Calu3 (cell line): ENCODE measurements at places on chromosomes 7 and 10. TPM values are rescaled to one million over a fixed set of nuclear protein-coding genes. Genes with fewer than 3 reads are reported as not detected.

HYAL4 gene
- not detected in 2 replicates for total RNA-seq

GRCh38 chr10:30121401-30121800, 62.0 kb upstream of the JCAD start:
- no peak for DNase-seq

GRCh38 chr7:84248843-84249242, 54.3 kb upstream of the SEMA3A start:
- DNase-seq: no peak

GRCh38 chr10:86335831-86336230, 30.8 kb downstream of the GRID1 start:
- no peak for DNase-seq

DNA sequence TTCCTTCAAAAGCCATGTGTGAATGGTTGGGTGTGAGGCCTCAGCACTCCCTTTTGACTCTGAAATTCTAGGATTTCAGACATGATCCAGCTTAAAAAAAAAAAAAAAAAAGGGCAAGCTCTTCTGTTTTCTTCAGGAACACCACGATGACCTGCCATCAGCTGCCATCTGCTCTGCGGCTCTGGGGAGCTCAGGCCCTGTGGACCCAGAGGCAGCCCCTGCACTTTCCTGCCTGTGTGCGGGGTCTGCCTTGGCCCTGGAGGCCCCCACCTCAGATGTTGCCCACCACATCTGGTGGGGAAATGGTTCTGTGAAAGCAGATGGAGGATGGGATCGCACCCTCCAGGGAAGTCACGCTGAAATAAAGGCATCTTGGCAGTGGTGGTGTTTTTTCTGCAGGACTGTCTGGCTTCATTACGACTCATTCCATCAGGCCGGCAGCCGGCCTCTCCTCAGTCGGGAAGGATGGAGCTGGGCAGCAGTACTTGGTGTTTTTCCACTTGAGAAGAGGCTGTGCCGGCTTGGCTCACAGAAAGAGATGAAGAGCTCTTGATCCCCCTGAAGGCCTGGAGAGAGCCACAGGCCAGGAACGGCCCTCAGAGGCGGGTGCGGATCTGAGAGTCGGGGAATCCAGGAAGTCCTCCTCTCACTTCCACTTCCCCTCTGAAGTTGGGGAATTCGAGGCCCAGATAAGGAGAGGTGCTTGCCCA, 66.1 kb upstream of the AQP1 start:
- no peak for DNase-seq

- no peak for DNase-seq
Observed at GRCh38 chr7:106421181-106421762, 136.5 kb upstream of the NAMPT start.
